Spleen (tissue), 13 donors: ENCODE measurements at places on chromosomes 16 and 17. TPM values are rescaled to one million over a fixed set of nuclear protein-coding genes. Genes with fewer than 3 reads are reported as not detected.

AOC3 gene
- total RNA-seq, result 28.3 TPM

CTRB2 gene
- total RNA-seq, result 1.5 TPM

SLC9A5 gene
- 9.5 TPM for total RNA-seq

MRPL12 gene
- total RNA-seq, result 68.5 TPM

DNA sequence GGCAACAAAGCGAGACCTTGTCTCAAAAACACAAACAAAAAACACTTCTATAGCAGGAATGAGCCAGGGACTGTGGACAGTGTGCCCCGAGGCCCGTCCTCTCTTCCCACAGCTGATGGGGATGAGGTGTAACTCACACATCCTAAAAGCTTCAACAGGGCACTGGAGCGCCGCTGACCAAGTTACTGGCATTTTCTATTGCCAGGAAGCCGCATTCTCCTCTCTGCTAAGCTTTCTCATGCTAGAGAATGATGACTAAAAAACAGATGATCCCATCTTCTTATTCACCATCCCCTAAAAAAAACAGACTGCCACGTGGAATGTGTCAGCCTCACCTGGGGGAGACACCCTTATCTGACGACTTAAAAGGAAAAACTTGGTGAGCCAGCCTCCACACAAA lies 16.3 kb downstream of the CARHSP1 start:
- peaks cover 22% of the 10 kb centered on the region for H3K4me1 ChIP-seq
- peaks cover 97% of the 10 kb centered on the region for H3K36me3 ChIP-seq

DNA sequence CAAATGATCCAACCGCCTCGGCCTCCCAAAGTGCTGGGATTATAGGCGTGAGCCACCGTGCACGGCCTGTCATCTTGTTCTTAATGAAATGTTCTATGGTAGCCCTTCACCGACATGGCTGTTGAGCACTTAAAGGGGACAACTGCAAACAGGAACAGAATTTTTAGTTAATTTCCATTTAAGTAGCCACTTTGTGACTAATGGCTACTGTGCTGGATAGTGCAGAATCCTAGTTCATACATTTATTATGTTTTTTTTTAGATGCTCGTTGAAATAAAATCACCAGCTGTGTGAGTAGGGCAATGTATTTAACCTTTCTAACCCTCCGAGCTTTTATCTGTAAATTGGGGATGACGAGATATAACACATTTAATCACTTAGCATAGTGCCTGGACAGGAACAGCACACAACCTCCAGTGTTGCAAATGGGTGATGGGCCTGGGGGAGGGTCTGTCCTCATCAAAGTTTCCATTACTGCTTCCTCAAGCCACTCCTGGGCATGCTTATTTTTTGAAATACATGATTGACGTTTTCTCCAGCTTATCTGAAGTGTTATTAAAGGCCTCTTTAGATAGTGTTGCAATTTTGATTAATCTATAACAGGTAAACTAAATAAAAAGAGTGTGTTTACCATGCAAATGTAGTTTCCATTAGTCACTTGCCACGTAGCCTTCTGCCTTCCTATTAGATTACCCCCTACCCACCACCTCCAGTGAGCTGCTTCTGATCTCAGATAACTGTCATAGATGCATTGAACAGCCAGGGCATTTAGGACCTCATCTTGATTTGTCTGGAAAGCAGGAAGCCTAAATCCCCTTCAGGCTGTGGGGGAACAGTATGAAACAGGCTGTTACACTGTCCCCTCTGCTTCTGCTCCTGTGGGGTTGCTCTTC lies 42.5 kb upstream of the TANC2 start:
- no peak overlapping the region for H3K4me3 ChIP-seq
- H3K27me3 ChIP-seq, result no peaks in the 10 kb centered on the region
- no peaks in the 10 kb centered on the region for H3K36me3 ChIP-seq
- no peak overlapping the region for H3K27ac ChIP-seq

GRCh38 chr17:74868251-74868907 lies 4.4 kb downstream of the FDXR start:
- peaks cover 9% of the 10 kb centered on the region for H3K36me3 ChIP-seq
- peaks cover 40% of the 10 kb centered on the region for H3K4me1 ChIP-seq
- no peak overlapping the region for H3K4me3 ChIP-seq
- H3K27me3 ChIP-seq, result no peaks in the 10 kb centered on the region
- DNase-seq, result no peak

MYH1 gene
- not detected for total RNA-seq

DNA sequence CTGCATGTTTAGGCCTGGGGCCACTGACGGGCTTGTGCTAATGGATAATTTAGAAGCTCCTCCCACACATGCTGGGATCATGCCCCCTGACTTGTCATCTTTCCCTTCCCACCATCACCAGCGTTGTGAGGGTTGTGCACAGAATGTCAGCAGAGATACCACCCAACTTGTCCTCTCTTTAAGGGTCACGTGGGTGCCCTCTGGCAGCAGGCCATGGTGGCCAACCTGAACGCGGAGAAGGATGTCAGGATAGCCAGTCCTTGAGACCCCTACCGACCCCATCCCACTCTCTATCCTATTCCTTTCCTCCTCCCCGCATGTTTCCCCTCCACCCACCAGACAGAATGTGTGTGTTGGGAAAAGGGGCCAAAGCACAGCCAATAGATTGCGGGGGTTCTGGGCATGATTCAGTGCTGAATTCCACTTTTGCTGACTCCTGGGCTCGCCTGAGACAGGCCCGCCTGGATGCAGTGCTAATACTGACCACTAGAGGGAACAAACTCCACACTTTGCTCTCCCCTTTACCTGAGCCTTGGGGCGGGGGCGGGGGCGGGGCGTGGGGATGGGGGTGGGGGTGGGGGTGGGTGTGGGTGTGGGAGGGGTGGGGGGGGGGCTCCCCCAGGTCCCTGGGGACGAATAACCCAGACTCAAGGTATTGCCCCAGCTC lies at the start of gene GH2:
Gene GH2 (minus strand): TSS at position 10 of the 667 bp plus-strand sequence. CDS start 143 bp downstream, outside the sequence.
- no peaks in the 10 kb centered on the region for H3K4me1 ChIP-seq
- H3K27ac ChIP-seq, result no peak within 1 kb of the TSS
- peak; percentile 76 for DNase-seq
- H3K36me3 ChIP-seq, result no peaks in the 10 kb centered on the region
